GM19239 (cell line): ENCODE measurements at places on chromosomes 7 and 10.

GRCh38 chr10:14244147-14244546, 86.6 kb downstream of the FRMD4A start:
- no peak for DNase-seq

- DNase-seq = no peak
Measured at GRCh38 chr10:100006243-100006886, 3.4 kb downstream of the DNMBP start.

GRCh38 chr10:67045404-67045803, 119.6 kb downstream of the LRRTM3 start:
- DNase-seq = no peak

DNA sequence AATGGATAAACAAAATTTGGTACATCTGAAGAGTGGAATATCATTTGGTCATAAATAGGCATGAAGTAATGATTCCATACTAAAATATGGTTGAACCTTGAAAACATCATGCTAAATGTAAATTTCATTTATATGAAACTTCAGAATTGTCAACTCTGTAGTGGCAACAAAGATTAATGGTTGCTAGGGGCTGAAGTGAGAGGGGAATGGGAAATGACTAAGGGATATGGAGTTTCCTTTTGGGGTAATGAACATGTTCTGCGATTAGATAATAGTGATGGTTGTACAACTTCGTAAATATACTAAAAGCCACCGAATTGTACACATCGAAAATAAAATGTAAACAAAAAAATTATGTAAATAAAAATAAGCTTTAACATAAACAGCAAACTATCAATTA, 384.1 kb upstream of the STEAP1 start:
- no peak for DNase-seq

DNA sequence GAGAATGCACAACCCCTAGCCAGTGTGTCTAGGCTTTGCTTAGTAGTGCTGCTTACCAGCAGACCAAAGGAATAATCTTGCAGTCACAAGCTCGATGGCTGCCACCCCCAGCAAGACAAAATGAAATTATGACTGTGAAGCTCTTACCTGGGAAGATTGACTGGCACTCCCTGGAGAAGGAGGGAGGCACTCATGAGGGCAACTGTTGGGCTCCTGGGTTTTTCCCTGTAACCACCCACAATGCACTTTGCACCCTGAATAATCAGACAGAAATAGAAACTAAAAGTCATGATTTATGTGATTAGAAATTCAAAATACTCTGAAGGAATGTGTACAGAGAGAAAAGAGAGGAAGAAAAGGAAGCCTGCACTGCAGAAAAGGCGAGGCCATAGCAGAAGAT, 144.3 kb upstream of the DGKB start:
- DNase-seq = no peak

GRCh38 chr10:99621454-99622251, 1.4 kb upstream of the SLC25A28 start:
- DNase-seq = no peak

DNA sequence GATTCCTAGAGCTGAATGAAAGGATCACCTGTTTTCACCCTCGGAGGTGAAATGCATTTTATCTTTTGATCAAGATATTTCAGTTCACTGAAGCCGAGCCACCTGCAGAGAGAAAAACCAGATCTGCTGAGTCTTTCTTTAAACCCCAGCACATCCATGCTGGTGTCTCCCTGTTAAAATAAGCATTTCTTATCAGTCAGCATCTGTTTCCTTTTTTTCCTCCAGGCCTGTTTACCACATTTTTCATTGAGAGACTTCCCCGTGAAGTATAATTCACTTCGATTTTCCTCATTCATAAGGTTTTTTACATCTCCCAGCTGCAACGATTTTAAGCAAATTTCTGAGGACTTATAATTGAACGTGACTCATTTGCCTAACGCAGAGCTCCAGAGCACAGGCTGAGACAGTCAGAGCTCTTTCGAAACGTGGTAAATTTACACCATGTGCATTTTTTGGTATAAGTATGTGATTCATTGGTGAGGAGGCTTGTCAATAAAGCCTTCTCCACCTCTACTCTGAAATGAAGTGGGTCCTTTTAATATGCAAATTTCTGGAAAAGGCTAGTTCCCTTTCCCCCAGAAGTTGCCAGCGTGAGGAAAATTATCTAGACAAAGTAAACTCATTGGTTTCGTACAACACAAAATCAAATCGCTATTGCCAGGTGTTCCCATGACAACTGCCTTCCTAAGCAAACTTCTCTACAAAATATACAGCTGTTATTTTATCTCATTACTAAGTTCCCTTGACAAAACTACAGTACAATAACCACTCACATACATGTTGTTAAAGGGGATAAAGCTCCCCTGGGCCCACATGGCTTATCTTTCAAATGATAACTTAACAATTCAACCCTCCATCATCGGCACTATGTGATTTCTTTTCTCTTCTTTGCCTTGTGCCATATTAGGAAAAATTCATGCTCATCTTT, 374.8 kb upstream of the AKR1E2 start:
- DNase-seq = no peak

- DNase-seq = no peak
Measured at GRCh38 chr10:48364659-48365405, 58.4 kb downstream of the MAPK8 start.

GRCh38 chr10:3347413-3348182, 175.0 kb upstream of the PITRM1 start:
- DNase-seq = no peak

DNA sequence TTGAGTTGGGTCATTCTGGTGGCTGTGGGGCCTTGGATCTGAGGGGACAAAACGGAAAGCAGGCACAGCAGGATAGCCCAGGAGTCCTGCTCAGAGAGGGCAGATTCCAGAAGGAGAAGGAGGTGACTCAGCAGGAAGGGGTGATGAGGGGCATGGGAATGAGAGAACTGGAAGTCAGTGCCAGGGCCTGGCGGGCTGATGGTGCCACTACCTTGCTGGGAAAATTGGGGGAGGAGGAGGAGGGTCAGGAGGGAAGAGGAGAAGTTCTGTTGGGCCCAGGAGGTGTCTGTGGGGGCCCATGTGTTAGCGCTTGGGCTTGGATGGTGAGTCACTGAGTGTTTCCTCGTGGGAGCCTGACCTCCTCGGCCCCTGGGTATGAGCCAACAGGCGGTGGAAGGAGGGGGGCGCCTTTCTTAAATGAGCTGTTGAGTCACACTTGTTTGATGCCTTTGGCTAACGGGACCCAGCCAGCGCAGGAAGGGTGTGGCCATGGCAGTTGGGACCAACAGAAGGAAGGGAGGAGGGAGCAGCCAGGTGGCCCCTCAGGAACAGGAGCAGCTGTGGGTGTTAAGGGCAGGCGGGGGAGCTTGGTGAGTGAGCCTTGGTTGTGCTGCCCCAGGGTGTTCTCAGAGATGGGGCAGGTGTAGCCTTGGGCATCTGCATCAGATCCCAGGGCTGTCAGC, 130.0 kb upstream of the BTBD16 start:
- DNase-seq = no peak
